ENCODE measurements at places on chromosomes 1 and 21. TPM values are rescaled to one million over a fixed set of nuclear protein-coding genes. Genes with fewer than 3 reads are reported as not detected.

GRCh38 chr1:107326824-107327445 is 186.1 kb downstream of the NTNG1 start:
- no peaks in the 10 kb centered on the region for H3K27me3 ChIP-seq
- peaks cover 3% of the 10 kb centered on the region for H3K4me1 ChIP-seq
- H3K27ac ChIP-seq = no peak overlapping the region
- DNase-seq = no peak
- no peaks in the 10 kb centered on the region for H3K36me3 ChIP-seq

SLC9C2 gene
- total RNA-seq = not detected

- H3K27ac ChIP-seq = no peak overlapping the region
- no peaks in the 10 kb centered on the region for H3K36me3 ChIP-seq
- no peaks in the 10 kb centered on the region for H3K27me3 ChIP-seq
- no peak overlapping the region for H3K4me3 ChIP-seq
- no peak for DNase-seq
Observed at GRCh38 chr1:88079036-88079435, 605.0 kb upstream of the PKN2 start.

SPRR2E gene
- not detected for total RNA-seq

DNA sequence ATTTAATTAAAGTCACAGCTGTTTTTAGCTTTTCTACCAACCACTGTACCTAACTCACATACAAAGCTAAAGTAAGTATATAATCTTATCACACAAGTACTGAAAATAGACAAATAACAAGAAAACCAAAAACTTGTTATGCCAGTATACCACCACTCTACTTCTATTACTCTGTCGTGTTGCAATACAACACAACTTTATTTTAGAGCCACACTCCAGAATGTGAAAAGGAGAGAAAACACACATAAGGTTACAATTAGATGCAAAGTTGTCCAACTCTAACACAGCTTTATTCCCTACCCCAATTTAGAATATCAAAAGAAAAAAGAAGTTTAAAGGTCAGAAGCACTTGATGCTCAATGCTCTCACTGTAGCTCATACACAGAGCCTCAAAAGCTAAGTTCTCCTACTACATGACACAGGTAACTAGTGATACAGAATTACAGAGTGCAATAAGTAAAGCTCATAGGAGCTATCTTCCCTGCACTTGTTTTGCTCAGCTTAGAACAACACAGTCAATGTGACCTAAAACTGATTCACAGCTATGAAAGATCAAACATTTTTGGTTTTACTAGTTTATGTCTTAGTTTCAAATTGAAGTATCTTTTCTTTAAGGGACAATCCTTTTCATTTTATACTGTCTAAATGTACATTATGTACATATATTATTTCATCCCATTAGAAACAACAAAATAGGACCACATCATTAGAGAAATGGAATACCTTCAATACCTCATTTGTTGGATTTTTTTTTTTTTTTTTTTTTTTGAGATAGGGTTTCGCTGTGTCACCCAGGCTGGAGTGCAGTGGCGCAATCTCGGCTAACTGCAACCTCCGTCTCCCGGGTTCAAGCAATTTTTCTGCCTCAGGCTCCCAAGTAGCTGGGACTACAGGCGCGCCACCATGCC is 29.2 kb downstream of the EYA3 start:
- H3K36me3 ChIP-seq = peaks cover 9% of the 10 kb centered on the region
- no peaks in the 10 kb centered on the region for H3K27me3 ChIP-seq
- H3K27ac ChIP-seq = peak overlapping the region; percentile 66
- H3K4me1 ChIP-seq = peaks cover 32% of the 10 kb centered on the region

- DNase-seq = no peak
- H3K27ac ChIP-seq = no peak overlapping the region
- H3K4me1 ChIP-seq = peaks cover 32% of the 10 kb centered on the region
- H3K27me3 ChIP-seq = no peaks in the 10 kb centered on the region
- peaks cover 41% of the 10 kb centered on the region for H3K36me3 ChIP-seq
Observed at GRCh38 chr1:204461331-204462228, 33.0 kb downstream of the PIK3C2B start.

DNA sequence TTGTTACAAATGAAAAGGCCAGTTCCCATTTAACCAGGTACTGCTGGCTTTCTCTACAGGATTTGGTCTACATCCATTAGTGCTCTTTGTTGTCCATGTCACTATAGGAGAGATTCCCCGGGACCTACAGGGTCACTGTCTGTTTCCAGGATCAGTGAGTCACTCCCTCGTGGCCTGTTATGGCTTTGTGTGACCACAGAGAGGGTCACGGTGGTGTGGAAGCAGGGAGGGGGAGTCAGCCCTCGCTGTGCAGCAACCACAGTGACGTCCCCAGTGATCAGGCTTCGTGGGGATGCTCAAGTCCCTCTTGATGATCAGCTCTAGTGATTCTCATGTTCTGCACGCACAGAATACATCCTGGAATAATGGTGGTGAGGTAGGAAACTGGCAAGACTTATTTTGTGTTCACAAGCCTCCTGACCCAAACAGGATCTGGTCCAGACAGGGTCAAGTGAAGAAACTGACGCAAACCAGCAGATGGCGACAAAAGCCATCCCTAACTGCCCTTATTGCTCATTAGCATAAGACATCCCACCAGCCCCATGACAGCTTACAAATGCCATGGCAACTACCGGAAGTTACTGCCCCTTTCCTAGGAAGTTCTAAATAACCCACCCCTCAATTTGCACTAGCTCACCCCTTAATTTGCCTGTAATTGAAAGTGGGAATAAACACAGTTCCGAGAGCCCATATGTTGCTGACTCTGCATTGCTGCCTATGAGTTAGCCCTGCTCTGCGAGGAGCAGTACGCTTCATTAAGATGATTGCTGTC is 98.5 kb downstream of the DISC1 start:
- H3K4me3 ChIP-seq = no peak overlapping the region
- DNase-seq = no peak
- peaks cover 7% of the 10 kb centered on the region for H3K4me1 ChIP-seq
- H3K27me3 ChIP-seq = no peaks in the 10 kb centered on the region
- no peak overlapping the region for H3K27ac ChIP-seq

GRCh38 chr1:228043281-228043848 is 36.6 kb downstream of the WNT3A start:
- no peak overlapping the region for H3K4me3 ChIP-seq
- no peaks in the 10 kb centered on the region for H3K4me1 ChIP-seq
- no peak overlapping the region for H3K27ac ChIP-seq
- no peak for DNase-seq
- H3K36me3 ChIP-seq = no peaks in the 10 kb centered on the region

LSM10 gene
- 32.3 TPM for total RNA-seq

DNA sequence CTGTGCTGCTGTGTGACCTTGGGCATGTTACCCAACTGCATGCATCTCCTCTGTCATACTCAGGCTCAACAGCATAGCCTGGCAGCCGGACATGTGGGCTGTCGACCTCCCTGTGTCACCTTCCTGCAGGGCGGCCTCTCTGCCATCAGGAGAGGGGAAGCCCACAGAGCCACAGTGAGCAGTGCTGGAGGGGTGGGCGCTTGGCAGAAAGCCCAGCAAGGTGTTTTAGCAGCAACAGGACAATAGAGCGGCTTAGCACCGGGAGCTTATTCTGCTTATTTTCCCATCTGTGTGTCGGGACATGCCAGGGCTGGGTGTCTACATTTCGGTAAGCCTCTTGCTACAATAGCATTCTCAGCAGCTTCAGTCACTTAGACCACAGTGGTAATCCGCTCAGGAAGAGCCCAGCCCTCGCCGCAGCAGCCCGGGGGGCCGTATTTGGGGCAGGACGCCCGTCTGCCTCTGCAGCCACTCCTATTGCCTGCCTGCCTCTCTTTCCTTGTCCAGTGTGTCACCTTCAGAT is 22.8 kb upstream of the CDK18 start:
- no peak for DNase-seq
- no peak overlapping the region for H3K27ac ChIP-seq
- no peaks in the 10 kb centered on the region for H3K36me3 ChIP-seq

- peaks cover 37% of the 10 kb centered on the region for H3K36me3 ChIP-seq
- H3K4me3 ChIP-seq = no peak overlapping the region
- no peak for DNase-seq
- peaks cover 17% of the 10 kb centered on the region for H3K4me1 ChIP-seq
- no peak overlapping the region for H3K27ac ChIP-seq
Observed at GRCh38 chr1:178921499-178921898, 50.6 kb upstream of the ANGPTL1 start.

DNA sequence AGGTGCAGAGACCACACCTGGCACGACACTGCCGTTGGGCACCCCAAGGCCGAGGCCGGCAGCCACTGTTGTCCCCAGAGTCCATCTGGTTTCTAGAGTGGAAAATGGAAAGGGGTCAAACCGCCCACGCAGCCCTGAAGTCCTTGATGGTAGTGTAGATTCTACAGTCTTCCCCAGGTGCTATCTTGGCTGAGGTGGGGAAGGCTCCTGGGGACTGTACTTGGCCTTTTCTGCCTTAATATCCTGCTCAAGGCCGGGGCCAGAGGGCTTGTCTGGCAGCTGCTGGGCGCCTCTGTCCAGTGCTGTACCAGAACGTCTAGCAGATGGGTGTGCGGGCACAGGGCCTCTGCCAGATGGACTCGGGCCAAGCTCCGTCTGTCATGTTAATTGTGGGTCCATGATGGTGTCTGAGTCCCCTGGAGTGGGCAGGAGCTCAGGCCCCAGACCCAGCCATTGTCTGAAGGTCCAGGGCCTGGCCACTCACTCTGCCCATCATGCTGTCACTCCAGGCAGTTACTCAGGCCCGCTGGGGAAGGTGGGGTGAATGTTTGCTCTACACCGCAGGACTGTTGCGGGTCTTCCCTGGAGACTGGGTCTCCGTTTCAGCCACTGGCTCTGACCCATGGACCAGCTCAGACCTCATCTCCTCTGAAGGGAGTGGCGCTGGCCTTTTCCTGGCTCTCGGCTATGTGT is 161.9 kb upstream of the COL6A1 start:
- DNase-seq = no peak
- H3K27me3 ChIP-seq = peaks cover 11% of the 10 kb centered on the region
- H3K4me3 ChIP-seq = no peak overlapping the region
- H3K4me1 ChIP-seq = peaks cover 29% of the 10 kb centered on the region

DNA sequence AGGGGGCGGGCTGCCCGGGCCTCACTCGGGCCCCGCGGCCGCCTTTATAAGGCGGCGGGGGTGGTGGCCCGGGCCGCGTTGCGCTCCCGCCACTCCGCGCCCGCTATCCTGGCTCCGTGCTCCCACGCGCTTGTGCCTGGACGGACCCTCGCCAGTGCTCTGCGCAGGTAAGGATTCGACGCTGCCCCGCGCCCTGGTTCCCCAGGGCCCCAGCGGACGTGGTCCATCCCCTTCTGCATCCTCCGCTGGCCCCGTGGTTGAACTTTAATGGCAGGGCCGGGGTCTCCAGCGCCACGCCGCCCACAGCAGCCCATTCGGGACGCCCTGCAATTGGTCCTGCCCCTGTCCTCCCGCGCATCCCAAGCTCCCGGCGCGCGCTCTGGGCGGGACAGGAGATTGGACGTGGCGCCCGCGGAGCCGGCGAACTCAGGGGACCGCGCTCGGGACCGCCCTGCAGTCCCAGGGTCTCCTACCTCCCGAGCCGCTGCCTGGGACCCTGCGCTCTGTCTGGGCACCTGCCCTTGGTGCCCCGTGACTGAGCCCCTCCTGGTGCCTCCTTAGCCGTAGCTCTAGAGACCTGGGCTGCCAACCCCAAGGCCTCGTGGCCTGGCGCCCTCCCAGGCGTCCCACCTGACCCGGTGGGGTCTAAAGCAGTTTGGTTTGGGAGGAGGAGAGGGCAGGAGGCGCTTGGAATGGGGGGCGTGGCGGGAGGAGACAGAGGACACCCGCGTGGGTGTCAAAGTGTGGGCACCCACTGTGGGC is at the start of gene ALPL:
ALPL (plus strand) TSS at position 73 of the 762 bp plus-strand sequence. CDS start 44,659 bp downstream, outside the sequence.
- no peak for DNase-seq
- H3K27me3 ChIP-seq = peaks cover 44% of the 10 kb centered on the region

GRCh38 chr1:93701629-93702028 is 20.0 kb upstream of the BCAR3 start:
- H3K4me1 ChIP-seq = peaks cover 6% of the 10 kb centered on the region
- peak overlapping the region; percentile 78 for H3K27ac ChIP-seq
- DNase-seq = no peak
- H3K4me3 ChIP-seq = no peak overlapping the region

DNA sequence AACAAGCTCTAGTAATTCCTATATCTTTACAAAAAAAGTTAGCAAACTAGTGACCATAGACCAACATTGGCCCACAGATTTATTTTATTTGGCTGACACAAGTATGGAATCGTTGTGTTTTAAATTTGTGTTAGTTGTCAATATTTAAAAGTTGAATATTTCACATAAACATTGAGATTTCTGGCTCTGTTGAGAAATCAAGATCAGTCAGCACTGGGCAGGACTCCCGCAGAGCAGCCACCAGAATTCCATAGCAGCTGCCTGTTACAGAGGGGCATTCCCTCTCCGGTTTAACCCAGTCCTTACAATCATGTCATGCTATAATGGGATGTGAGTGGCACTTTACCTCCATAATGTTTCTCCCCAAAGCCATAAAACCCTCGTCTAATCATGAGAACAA is 79.2 kb upstream of the NRIP1 start:
- no peak overlapping the region for H3K27ac ChIP-seq
- DNase-seq = no peak
- H3K27me3 ChIP-seq = no peaks in the 10 kb centered on the region
- no peak overlapping the region for H3K4me3 ChIP-seq

GRCh38 chr1:7379441-7379971 is 391.6 kb upstream of the VAMP3 start:
- no peaks in the 10 kb centered on the region for H3K36me3 ChIP-seq
- DNase-seq = peak; percentile 58
- peak overlapping the region; percentile 62 for H3K4me3 ChIP-seq

DNA sequence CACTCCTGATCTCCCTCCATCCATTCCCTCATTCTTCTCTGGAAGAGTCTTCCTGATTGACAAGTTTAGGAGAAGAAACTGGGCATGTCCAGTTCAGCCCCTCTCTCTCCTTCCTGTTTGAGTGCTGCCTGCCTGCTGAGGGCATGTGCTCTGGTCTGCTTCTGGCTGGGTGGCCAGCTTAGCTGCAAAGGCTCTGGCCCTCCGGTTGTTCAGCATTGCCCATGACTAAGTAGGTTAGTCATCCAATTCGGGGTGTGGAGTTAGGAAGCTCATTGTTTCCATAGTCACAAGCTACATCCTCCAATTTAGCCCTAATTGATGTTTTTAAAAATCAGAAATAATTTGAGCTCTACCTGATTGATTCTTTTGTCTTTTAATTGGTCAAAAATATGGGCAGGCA is 25.6 kb upstream of the PLA2G2E start:
- peak overlapping the region; percentile 30 for H3K27ac ChIP-seq
- H3K36me3 ChIP-seq = no peaks in the 10 kb centered on the region
- H3K27me3 ChIP-seq = peaks cover 31% of the 10 kb centered on the region
- no peaks in the 10 kb centered on the region for H3K4me1 ChIP-seq
- no peak for DNase-seq
- H3K4me3 ChIP-seq = no peak overlapping the region

DCDC2B gene
- not detected for total RNA-seq

GJA8 gene
- total RNA-seq = not detected

HTR6 gene
- not detected for total RNA-seq
